CD4-positive, alpha-beta T cell treated with Interferon gamma for 1 hour (primary cell): ENCODE measurements at places on chromosomes 12 and 14.
A peak's percentile ranks its signal among the peaks of the same experiment; 100 is the strongest.

- no peak for DNase-seq
These were observed 9.3 kb upstream of the FMNL3 start for GRCh38 chr12:49716553-49716952.

- no peak for DNase-seq
These were observed 216.1 kb downstream of the TMEM121 start for GRCh38 chr14:105742531-105742848.

DNA sequence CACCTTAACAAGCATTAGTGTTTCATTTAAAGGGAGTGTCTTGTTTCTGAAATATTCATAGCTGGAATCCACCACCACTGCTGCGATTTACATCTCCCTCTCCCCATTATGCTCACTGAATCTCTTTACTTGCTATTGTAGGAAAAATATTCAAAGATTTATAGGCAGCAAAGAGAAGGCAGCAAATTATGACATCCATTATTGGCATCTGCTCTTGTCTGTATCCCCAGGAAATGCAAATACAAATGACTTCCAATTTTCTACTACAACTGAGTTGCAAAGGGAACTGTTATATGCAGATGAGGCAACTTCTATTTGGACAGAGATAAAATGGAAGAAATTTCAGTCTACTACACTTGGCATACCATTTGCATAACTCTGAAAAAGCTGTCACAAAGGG, 88.4 kb upstream of the PRKD1 start:
- DNase-seq, result no peak

- no peak for DNase-seq
These were observed 438.1 kb downstream of the IPO8 start for GRCh38 chr12:30257618-30258017.

DNA sequence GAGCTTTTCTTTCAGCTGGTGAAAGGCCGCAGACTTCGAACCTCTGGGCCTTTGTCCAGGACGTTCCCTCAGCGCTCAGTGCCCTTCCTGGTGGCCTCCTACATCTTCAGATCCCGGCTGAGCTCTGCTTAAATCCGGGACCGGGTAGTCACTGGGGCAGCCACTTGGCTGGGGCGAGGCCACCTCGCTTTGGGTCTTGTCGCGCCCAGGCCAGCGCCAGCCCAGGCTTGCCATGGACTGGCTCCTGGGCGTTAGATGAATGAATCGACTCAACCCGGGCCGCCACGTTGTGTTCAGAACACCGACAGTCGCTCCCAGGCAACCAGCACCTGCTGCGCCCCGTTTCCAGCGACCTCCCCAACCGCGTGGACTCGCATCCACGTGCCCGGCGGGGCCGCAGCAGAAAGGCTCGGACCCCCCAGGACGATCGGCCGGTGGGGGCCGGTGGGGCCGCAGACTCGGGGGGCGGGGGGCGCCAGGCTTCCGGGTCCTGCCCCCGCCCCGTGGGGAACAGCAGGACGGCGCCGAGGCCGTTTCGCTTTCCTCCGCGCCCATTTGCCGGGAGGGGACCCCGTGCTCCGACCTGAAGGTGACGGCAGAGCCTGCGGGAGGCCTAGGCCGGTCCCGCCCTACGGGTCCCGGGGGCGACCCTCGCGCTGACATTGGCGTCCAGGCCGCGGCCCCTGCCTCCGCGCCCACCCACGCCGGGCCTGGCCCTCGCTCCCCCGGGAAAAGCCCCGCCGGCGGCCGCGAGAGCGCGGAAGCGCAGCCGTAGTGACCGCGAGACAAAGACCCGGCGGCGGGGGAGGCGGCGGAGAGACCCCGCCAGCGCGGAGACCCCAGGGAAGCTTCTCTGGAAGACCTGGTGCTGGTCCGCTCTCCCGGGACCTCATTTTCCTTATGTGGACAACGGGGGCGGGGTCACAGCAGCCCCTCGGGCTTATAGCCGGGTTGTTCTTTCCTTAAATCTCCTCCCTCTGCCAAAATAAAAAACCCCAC, 37.3 kb upstream of the RCOR1 start:
- DNase-seq, result peak; percentile 59

DNA sequence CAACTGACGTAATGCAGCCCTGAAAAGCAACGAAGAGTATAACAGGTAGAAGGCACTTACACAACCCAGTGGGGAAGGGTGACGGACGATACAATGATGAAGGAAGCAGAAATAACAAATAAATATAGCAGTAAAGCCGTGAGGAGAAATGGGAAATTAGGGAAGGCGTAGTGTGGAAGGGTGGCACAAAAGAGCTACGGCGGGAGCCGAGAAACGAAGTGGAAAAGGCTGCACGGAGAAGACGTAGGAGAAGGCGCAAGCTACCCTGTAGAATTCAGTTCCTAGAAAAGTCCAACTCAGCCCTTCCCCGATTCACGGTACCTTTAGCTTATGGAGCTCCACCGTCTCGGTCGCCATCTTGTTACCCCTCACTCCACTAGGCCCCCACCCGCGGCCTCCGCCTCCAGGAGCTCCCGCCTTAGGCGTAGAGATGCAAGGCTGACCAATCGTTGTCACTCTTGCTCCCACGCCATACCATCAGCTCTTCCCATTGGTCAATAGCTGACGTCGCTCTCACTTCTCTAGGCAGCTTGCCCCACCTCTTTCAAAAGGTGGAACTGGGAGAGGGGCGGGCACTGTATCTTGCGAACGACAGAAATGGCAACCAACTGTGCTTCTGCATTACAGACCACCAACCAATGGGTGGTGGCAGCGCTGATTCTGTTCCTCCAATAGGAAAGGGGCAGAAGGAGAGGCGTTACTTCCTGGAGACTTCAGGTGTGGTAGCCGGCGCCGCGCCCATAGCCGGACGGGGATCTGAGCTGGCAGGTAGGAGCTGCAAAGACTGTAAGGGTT, at the start of the genes ORMDL2 and SARNP:
ORMDL2 (plus strand) TSS at position 697 of the 795 bp plus-strand sequence. CDS start 959 bp downstream, outside the sequence.
SARNP (minus strand) TSS at position 380 of the 795 bp plus-strand sequence; CDS start at position 357, 23 bp downstream.
- DNase-seq, result peak; percentile 99

DNA sequence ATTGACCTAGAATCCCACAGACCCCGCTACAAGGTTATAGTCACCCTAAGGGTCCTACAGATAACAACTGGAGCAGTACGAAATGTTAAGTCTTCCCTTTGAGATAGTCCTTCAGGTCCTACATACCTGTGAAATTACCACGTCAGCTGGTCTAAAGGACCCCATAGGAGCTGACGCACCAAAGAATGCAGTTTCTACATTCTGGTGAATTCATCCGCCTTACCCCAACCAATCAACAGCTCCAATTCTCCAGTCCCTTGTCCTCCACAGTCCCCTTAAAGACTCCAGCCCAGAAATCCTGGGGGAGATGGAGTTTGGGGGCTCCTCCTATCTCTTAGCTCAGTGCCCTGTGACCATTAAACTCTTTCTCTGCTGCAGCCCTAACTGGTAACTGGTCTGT, 36.2 kb upstream of the PRMT8 start:
- DNase-seq, result no peak
